HuH-7 (cell line): ENCODE measurements at places on chromosomes 7 and 10.

DNA sequence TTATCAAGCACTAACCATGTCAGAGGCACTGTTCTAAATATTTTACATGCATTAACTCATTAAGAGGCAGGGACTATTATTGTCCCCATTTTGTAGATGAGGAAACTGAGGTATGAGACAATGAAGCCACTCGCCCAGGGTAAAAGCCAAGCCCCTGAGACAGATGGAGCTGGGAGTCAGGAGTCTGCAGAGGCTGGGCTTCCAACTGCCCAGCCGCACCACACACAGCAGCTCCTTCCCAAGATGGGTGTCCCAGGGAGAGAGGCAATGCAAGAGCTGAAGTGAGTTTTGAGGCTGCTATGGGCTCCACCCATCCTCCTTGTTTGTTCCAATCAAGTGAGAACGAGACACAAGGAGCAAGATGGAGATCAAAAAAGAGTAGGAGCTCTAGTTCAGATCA lies 244.2 kb downstream of the KCNMA1 start:
- no peak for DNase-seq

- peak; percentile 79 for DNase-seq
Measured at GRCh38 chr10:97914837-97915211, 65.2 kb downstream of the GOLGA7B start.

- DNase-seq: no peak
Measured at GRCh38 chr10:117884093-117884492, 162.6 kb downstream of the RAB11FIP2 start.

DNA sequence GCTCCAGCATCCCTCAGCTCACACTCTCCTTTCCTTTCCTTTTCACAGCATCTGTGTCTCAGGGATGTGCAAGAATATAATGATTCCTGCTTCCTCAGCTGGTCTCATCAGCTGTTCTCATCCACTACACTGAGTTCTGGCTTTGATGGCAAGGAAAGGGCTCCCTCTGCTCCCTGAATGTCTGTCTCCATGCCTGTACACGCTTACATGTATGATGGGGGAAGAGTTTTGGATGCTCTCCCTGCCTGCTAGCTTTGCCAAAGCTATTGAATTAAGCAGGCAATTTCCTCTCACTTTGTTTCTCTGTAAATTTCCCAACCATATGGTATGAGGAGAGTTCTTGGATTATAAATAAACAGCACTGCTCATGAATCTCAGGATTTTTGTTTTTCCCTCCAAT lies 254.5 kb downstream of the SORCS3 start:
- DNase-seq: no peak

DNA sequence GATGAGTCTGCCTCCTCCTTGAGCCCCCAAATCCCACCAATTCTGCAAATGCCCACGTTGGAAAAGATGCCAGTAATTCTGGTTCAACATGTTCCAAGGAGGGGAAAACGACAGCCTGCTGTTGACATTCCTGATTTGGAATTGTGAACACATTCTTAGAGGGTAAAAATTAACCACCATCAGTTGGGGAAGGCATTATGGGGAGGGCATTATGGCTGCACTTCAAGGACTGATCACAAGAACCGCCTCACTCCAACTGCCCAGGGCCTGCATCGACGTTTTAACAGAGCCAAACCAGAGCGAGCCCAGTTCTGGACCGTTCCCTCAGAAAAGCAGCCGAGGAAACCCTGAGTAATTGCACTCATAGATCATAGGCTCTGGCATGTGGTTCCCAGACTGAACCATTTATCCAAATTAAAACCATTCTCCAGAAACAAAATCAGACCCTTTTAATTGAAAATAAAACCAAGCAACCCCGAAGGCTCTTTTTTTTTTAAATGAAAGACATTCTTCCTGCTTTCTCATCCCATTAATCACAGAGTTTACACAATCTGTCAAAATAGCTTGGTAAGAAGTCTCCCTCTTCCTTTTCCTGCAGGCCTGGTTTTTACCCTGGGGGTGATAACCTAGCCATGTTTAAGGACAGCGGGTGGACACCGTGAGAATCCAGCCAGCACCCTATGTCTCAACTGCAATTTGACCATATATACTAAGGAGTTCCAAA lies 8.0 kb downstream of the TNS3 start:
- no peak for DNase-seq

- DNase-seq: no peak
Measured at GRCh38 chr10:29630205-29631048, 4.3 kb downstream of the SVIL start.

DNA sequence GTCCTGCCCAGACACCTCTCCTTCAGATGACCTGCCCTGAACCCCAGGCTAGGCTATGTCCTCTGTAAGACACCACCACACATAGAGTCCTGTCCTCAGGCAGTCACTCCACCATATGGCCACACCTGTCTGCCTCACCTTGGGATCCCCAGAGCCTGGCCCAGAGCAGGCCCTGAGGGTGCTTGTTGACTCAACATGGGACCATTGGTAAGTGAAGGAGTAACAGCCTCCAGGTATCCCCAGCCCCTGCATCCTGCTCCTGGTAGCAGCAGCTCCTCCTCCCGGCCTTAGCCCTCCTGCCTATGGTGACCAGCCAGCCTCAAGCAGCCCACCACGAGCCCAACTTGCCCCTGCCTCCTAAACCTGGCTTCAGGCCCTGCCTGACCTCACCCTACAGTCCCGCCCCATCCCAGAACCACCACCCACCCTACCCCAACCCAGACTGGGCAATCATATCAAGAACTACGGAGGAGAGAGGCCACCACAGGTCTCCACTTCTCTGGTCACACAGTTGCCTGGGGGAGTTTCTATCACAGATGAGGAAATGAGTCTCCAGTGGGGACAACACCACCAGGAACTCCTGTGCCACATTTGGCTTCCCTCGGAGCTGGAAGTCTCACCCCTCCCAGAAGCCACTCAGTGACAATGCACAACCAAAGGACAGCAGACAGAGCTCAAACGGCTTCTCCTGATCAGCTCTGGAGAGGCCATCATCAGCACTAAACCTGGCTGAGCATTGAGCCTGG lies 136.6 kb downstream of the GRID1 start:
- no peak for DNase-seq

DNA sequence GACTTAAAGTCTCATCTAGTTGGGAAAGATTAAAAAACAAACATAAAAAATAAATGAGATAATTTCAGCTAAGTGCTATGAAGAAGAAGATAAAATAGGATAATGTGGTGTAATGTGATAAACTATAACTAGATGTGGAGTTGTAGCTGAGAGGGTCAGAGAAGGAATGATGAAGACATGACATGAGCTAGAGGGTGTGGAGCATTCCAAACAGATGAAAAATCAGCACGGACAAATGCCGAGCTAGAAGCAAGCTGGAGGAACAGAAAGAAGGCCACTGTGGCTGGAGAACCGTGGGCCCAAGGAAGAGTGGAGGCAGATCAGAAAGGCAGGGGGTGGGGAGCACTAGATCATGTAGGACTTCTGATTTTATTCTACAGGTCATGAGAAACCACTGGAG lies 70.6 kb downstream of the CDK6 start:
- DNase-seq: no peak

DNA sequence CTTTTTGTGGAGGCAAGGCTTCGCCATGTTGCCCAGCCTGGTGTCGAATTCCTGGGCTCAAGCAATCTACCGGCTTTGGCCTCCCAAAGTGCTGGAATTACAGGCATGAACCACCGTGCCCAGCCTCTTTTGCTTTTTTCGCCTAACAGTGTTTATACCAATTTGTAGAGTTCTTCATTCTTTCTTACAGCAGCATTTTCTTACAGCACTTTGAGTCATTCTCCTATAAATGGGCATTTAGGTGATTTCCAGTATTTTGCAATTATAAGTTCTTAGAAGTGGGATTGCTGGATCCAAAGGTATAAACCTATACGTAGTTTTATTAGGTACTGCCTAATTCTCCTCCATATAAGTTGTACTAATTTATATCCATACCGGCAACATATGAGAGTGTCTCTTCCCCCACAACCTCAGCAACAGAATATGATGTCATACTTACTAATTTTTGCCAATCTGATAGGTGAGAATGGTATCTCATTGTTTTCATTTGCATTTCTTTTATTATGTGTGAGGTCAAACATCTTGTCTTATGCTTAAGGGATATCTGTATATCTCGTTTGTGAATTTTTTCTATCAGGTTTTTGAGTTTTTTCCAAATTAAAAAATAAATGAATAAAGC lies 39.1 kb downstream of the SUFU start:
- no peak for DNase-seq

- no peak for DNase-seq
Measured at GRCh38 chr10:18959369-18959768, 89.2 kb upstream of the MALRD1 start.

GRCh38 chr7:157662110-157662791 lies 325.4 kb downstream of the DNAJB6 start:
- DNase-seq: no peak

- peak; percentile 87 for DNase-seq
Measured at GRCh38 chr10:34994565-34995142, 95.5 kb downstream of the CUL2 start.

DNA sequence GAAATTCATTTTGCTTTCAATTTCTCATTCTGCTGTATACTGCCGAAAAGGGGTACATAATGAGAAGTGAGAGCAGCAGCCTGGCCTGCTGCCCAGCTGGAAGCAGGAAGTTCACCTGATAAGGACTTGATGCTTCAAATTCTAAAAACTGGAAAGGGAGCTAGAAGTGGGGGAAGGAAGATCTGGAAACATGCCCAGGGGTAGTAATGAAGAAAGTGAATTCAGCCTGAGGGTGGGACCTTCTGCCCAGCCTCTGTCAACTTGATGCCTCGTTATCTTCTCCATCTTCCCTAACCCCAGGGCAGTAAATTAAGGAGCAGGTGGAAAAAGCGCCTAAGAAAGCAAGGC lies 69.4 kb downstream of the ARMH3 start:
- no peak for DNase-seq

DNA sequence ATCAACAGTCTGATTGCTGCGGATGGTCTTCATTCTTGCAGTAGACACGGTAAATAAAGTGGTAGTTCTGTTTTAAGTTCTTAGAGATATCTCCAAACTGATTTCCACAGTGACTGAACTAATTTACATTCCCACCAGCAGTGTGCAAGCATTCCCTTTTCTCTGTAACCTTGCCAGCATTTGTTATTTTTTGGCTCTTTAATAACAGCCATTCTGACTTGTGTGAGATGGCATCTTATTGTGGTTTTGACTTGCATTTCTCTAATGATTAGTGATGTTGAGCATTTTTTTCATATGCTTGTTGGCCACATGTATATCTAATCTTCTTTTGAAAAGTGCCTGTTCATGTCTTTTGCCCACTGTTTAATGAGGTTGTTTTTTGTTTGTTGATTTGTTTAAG lies 30.2 kb upstream of the CXCL12 start:
- no peak for DNase-seq

DNA sequence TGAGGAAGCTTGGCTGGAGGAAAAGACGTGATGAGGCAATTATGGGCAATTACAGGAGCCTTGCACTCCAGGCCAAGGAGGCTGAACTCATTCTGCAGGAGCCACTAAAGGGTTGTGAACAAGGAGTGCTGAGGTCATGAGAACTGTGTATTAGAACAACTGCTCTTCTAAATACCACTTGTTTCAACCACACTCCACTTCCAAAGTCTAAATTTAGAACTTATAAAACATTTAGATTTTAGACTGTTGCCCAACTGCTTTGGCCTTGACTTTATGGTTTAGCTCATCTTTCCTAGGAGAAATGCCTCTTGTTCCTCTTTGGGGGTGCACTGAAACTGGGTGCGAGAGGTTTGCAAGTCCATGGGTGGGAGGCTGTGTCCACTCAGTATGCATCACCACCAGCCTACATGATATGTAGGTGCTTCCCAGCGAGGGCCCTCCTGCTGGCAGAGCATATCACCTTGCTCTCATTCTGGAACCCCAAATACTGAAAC lies 199.7 kb upstream of the AOAH start:
- no peak for DNase-seq

DNA sequence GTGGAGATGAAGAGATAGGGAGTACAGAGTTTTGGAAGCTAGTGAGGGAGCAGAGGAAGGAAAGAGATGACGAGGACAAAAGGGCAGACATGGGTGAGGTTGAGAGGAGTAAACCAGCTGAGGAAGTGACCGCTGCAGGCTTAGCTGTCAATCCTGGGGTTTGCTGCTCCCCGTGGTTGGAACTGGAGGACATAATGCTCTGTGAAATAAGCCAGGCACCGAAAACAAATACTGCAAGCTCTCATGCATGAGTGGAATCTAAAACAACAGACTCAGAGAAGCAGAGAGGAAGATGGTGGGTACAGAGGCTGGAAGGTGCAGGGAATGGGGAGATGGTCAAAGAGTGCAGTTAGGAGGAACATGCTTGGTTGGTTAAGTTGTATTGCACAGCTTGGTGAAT lies 482.2 kb upstream of the C7orf33 start:
- no peak for DNase-seq

- no peak for DNase-seq
Measured at GRCh38 chr7:46461334-46461777, 540.3 kb upstream of the IGFBP3 start.

- peak; percentile 46 for DNase-seq
Measured at GRCh38 chr7:24572393-24572996, 757 bp upstream of the PALS2 start.

DNA sequence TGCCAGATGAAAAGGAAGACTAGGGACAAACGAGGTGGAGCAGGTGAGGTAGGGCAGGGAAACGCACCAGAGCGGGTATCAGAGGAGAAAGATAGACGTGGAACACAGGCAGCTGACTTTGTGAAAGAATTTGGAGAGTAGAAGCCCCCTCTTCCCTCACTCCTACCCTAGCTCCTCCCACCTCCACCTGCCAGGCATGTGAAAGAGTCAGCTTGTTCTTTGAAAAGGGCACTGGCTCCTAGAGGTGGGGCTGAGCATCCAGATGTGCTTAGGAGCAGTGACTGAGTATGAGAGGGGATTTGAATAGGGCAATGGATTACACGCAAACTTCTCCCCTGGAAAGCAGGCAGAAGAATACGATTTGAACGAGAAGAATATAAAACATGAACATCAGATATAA lies 174.2 kb upstream of the INHBA start:
- no peak for DNase-seq

DNA sequence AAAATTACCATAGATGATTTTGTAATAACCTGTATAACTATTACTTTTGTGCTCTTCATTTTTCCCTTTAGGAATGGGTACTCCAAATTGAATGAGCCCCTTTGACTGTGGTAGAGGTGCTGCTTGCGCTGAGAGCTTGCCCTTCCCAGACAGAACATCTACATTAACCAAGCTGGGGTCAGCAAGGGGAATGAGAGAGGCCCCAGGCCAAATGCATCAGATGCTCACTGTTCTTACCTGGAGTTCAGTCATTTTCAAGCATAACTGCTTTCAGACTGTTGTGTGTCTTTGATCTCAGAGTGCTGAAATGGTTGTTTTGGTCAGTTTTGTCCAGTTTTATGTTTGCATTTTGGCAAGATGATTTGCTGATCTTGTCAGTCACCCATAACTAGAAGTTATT lies 7.6 kb upstream of the STN1 start:
- no peak for DNase-seq
